Glutamatergic neuron (in vitro differentiated cells): ENCODE measurements at places on chromosomes 7 and 10.
A peak's percentile ranks its signal among the peaks of the same experiment; 100 is the strongest.

GRCh38 chr10:77505431-77506334, 131.9 kb downstream of the KCNMA1 start:
- no peak for DNase-seq

DNA sequence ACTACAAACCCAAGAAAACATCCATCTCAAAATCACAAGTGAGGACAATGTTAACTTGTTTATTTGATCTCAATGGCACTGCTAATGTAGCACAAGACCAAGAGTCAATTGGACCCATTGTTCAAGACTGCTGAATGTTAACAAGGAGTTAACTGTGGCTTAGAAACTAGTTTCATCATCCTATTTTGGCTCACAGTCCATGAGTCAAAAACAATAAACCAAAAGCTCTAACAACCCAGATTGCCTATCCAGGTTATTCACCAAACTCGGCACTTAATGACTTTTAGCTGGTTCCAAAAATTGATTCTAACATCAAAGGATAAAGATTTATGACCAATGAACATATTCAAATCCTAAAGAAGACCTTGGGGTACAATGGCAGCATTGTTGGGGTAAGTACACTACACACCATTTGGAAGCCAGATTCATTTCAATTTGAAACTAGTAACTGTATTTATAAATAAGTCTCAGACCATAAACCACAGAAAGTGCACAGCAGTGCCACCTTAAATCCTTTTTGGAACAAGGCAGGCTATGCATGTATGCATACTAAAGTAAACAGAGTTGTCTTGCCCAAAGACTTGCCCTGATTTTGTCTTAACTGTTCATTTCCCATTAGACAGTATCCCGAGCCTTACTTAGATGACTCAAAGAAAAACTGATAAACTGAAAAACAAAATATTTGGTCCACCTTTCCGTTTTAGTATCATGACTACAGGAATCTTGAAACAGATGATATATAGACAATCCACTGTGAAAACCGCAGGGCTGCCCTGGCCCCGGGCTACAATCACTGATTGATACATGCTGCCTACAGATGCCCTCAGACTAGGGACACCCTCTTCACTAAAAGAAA, 84.5 kb downstream of the SRPK2 start:
- DNase-seq = no peak

DNA sequence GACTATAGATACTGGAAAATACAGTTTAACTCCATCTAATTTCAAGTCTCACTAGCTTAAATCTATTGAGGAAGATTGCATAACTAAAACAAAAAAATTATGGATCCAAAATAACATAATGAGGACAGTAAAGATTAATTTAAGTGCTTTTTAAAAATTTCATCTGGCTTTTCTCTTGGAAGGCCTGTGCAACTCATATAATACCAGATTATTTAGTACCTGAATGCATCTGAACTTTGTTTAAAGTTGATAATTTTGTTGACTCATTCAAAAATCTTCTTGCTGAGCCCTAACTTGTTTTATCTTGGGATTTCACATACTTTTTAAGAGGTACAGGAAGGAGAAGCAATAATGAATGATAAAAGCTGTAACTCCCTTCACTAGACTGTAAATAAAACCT, 146.5 kb downstream of the CSTF2T start:
- DNase-seq = no peak

GRCh38 chr10:127687548-127687947, 49.4 kb upstream of the FOXI2 start:
- DNase-seq = no peak

DNA sequence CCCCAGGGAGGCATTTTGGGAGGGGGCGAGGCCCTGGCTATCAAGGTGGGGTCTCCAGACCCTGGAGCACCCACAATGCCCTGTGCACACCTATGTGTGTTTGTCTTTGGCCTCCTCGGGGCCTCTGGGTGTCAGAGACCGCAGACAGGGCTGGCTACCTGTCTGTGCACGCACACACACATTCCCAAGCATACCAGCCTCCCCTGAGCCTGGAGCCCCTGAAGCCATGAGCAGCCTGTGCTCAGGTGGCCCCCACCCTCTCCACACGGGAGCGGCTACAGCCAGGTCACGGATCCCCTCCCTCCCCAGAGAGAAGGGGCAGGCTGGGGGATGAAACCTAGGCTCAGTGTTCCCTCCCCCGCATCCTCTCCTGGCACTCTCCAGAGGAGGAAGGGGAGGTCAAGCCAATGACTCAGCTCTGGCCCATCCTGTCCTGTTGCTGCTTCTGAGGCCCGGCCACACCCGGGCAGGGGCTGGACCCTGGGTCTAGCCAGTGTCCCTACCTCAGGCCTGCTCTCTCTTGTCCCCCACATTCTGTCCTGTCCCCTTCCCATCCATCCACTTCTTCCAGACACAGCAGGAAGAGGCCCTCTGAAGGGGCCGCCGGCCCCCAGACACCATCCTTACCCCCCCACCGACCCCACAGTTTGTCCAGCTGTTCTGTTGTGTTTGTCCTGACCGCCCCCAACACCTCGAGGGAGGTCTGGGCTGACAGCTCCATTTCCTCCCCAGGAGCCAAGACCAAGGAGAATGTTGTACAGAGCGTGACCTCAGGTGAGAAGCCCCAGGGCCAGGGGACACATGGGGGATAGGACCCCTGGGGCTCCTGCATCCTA, 720 bp downstream of the SNCG start:
- DNase-seq = no peak

DNA sequence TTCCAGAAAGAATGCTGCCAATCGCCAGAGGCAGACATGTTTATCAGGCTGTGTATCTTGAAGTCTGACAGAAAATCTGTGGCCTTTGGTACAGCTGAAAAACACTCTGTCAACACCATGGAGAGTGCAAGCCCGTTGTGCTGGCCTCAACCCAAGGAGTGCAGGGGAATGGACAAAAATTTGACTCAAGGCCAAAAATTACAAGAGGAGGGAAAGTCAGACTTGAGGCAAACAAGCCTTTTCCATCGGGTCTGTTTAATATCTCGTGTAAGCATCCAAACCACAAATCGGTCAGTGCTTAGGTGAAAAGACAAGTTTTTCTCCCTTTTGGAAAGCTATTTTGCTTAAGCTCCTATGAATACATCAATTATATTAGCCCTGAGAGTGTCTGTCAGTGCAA, 305.3 kb upstream of the NFE2L3 start:
- no peak for DNase-seq

DNA sequence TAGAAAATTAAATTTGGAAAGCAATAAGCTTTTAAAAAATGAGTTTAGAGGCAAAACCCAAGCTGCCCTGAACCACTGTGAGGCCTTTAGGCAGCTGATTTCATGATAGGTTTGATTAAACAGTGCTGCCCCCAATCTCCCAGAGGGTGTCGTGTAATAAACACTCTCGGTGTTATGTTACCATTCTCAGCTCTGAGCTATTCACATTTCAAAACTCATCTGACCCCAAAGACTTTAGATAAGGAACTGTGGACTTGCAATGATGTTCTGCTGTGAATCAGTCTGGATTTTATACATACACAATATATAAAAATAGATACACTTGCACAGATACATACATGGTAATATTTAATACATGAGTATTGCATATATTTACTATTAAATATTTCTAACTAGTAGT, 120.4 kb downstream of the MALRD1 start:
- DNase-seq = no peak

- DNase-seq = no peak
These were observed 138.9 kb downstream of the BMPER start for GRCh38 chr7:34044306-34044643.

GRCh38 chr10:110698782-110699201, 54.7 kb downstream of the RBM20 start:
- no peak for DNase-seq

DNA sequence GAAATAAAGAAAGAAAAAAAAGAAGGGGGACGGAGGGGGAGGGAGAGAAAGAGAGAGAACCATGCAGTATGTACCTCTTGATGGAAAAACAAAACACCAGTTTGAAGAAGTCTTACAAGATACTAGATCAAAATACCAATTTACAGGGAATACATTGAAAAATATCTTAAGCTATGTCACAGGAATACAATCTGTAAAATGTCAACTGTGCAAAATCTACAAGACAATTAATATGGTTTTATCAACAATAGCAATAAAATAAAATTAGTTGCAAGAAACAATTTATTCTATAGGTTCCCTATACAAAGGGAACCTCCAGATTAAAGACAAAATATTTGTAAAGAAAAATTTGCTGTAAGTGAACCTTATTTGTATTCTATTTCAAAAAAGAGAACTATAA, 98.3 kb upstream of the CABCOCO1 start:
- DNase-seq = no peak

- DNase-seq = no peak
These were observed 559.6 kb downstream of the GALNT17 start for GRCh38 chr7:71691538-71691937.

DNA sequence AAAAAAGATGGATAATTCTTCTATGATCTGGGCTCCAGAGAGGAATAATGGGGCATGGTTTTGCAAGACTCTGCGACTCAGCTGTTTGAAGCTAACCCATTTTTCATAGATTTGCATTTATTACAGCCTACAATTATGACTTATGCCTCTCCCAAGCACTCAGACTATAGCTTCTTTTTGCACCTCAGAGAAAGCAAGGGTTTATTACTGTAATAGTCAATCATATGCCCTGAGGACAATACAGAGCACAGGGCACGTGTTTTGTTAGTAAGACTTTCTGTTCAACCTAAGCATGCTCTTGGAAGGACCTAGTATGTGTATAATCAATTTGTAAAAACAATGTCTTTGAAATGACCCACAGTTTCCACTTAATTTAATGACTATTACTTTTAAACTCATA, 221.2 kb downstream of the PARD3 start:
- no peak for DNase-seq

DNA sequence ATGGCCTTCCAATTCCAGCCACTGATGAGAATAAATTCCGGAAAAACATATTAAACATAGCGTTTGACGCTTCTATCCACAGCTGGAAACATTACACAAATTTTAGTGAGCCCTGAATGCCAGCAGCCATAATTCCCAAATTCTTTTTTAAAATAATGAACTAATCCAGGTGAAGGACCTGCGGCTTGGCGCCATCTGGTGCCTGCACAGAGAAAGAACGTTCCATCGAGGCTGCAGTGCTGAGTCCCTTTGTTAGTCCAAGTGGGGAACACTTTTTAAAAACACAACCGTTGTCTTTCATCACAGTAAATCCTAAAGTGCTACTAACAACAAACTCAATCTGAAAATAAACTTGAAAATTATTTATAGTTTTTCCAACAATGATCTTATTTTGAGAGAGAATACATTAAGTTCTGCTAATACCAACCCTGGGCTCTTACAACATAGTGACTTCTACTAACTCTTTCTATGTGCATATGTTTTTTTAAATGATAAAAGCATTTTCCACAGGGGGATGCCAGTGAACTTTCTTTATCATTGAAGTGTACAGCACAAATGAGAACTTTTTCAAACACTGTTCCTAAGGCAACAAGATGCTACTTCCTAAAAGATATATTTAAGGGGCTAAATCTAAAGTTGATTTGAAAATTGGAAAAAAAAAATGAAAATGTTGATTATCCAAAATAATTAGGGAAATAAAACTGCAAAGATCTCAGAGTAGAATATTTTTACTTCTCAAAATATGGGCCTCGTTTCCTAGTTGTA, 166.9 kb upstream of the RNF32 start:
- peak; percentile 54 for DNase-seq

DNA sequence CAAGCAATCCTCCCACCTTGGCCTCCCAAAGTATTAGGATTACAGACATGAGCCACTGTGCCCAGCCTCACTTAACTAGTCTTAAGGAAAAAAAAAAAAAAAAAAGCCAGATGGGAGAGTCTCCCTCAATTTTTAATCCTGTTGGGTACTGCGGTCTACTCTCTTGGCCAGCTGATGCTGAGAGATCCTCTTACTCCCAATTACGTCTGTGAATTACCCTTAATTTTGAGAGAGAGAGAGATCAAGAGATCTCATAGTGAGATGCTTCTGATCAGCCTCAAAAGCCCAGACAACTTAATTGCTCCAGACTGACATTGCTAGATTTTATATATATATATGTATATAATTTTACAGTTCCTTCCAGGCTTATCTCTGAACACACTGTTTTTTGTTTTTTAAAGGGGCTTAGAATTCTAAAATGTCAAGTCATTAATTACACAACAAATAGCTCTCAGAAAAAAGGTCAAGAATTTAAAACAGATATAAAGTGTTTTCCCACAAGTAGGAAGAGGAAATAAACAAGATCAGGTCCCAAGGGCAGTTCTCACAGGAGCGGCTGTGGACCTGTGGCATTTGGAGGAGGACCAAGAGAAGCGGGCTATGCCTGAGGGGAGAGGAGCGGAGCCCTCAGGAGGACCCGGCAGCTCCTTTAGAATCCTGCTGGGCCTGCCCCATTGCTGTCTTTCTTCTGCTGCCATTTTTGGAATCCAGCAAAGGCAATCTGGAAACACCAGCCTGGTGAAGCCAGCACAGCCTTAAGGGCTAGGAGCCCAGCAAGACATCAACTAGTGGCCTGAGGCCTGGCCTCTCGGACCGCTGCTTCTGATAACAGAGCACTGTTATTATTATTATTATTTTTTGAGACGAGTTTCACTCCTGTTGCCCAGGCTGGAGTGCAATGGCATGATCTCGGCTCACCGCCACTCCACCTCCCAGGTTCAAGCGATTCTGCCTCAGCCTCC, 30.1 kb downstream of the DENND2A start:
- DNase-seq = no peak

- DNase-seq = no peak
These were observed 45.7 kb downstream of the BEND7 start for GRCh38 chr10:13483073-13483472.

GRCh38 chr10:847868-848267, 83.6 kb downstream of the LARP4B start:
- no peak for DNase-seq

GRCh38 chr7:156625580-156625979, 15.0 kb upstream of the RNF32 start:
- no peak for DNase-seq

DNA sequence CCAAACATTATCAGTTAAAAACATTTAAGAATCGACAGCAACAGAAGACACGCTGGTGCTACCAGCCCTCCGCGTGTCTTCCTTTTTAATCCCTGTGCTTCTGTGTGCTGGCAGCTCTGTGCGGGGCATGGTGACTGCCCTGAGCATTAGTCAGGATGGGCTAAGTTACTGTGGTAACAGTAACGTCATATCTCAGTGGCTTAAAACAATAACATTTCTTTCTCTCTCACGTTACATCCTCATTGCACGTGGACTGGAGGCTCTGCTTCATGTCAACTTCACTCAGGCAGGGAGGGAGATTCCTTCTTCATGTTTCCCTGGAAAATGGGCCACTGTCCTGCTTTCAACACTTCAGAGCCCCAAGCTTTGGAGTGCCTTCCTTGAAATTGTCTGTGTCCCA, 378.5 kb downstream of the CCSER2 start:
- DNase-seq = no peak

- DNase-seq = no peak
These were observed 44.4 kb downstream of the SPDYE5 start for GRCh38 chr7:75536491-75536890.

- DNase-seq = no peak
These were observed 155.0 kb upstream of the RHOBTB1 start for GRCh38 chr10:61098966-61099365.
